Stimulated activated CD4-positive, alpha-beta T cell treated with anti-CD3 and anti-CD28 coated beads, Interleukin-1b, Interleukin-23, amount 100 ng/mL, for 1 hour (primary cell): ENCODE measurements at places on chromosomes 16 and 17.
A peak's percentile ranks its signal among the peaks of the same experiment; 100 is the strongest.

- no peak for DNase-seq
These were observed 131.3 kb downstream of the AIPL1 start for GRCh38 chr17:6303664-6304063.

DNA sequence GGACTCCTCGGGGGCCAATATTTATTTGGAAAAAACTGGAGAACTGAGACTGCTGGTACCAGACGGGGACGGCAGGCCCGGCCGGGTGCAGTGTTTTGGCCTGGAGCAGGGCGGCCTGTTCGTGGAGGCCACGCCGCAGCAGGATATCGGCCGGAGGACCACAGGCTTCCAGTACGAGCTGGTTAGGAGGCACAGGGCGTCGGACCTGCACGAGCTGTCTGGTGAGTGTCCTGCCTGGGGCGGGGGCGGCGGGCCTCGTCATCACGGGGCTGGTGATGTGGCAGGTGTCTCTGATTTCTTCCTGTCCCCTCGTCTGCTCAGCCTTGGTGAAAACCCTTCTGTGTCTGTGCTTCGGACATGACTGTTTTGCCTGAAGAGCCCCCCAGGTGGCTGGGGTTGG is 5.7 kb downstream of the METRNL start:
- DNase-seq: no peak

GRCh38 chr16:86072328-86073102 is 173.6 kb downstream of the IRF8 start:
- DNase-seq: no peak

DNA sequence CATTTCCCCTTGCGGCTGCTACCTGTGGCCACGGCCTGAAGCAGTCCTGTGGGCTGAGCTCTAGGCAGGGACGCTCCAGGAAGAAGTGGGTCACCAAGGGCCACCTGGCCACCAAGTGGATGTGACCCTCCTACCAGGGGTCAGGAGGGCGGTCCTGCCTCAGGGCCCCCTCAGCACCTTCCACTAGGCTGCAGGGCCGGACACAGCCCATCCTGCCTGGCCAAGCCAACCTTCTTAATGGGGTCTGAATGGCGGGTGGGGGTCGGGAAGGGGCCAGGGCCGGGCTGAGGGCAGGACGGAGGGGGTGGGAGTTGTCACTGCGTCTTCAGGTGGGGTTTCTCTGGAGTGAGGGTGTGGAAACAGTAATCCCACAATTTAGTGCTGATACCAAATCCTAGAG is 13.2 kb upstream of the MLKL start:
- no peak for DNase-seq

DNA sequence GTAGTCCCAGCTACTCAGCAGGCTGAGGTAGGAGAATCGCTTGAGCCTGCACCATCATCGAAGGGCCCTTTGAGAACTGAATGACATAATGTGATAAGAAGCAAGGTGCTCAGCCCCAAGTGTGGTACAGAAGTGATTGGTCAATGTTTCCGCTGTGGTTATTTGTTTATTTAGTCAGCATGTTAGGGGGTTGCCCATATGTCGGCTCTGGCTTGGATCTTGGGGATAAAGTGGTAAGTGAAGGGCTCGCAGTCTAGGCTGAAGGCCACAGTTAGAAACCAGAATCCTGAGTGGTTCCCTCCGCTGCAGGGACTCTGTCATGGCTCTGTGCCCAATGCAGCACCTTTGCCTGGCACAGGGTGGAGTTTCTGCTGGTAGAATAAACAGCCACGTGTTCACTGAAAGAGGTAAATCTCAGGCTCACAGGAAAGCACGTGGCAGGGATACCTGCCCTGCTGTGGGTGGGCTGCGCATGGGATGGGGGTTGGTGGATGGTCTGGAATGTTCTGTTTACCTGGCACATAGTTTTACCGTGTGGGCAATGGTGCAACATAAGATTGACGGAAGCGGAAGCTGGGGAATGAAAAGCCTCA is 35.4 kb downstream of the SYT17 start:
- no peak for DNase-seq

- DNase-seq: no peak
These were observed 543 bp downstream of the TMUB2 start for GRCh38 chr17:44187131-44187899.

GRCh38 chr16:7013990-7014389 is 318.7 kb upstream of the RBFOX1 start:
- no peak for DNase-seq

DNA sequence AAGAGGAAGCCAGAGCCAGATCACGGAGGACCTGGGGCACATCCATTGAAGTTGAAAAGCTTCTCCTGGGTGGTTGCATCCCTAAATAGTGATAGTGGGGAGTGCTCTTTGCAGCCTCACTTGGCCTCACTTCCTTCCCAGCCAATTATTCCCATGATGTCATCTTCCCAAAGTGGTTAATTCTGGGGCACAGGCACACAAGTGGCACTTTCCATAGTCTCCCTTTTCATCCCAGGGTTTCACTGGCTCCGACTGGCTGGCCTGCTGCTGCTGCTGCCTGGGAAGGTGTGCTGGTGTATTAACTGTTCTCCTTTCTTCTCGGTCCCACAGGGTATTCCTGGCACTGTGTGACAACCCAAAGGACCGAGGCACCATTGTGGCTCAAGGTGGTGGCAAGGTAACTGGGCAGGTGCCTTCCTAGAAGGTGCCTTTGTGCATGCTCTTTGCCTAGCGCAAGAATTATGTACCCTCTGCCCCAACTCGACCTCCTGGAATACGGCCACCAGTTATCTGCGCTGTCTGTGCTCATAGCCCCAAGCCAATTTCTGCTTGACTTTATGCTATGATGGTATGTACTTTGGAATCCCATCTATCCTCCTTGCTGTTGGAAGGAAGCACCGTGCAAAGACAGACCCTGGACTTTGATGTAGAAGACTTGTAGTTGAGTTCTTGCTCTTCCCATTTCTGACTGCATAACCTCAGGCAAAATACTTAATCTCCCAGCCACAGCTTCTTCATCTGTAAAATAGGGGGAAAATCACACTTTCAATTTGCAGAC is 18.4 kb downstream of the SLC35G3 start:
- DNase-seq: no peak

- no peak for DNase-seq
These were observed 336.2 kb downstream of the XYLT1 start for GRCh38 chr16:17134586-17134985.

- no peak for DNase-seq
These were observed 20.5 kb downstream of the SLC4A1 start for GRCh38 chr17:44247440-44247841.

- no peak for DNase-seq
These were observed at the start of gene GLTPD2 for GRCh38 chr17:4788807-4789700. TSS of gene GLTPD2 (plus strand) at chr17:4788964. CDS start at chr17:4789012, 48 bp downstream.

DNA sequence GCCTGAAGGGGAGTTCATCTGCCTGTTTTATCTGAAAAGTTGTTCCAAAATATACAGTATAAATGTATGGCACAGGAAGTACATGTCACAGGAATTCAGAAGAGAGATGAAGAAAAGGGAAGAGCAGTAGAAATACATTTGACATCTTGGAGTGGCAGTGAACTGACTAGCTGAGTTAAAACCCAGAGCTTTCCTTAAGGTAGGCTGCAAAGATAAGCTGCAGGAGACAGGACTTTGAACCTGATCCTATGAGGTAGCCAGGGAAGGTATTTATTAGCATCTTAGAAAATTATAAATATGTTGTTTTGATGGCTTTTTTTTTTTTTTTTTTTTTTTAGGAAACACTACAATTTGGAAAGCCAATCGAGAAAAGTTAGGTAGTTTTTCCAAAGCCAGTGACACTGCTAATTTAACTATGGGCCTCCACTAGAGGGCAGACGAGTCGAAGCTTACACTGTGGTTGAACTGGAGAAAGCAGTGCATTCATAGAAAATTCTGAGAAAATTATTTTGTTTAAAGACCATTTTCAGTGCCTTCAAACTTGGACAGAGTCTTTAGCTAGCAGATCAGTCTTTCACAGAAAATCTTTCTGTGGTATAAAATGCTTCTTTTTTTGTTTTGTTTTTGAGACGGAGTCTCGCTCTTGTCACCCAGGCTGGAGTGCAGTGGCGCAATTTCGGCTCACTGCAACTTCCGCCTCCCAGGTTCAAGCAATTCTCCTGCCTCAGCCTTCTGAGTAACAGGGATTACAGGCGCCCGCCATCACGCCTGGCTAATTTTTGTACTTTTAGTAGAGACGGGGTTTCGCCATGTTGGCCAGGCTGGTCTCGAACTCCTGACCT is 122.3 kb downstream of the SSH2 start:
- peak; percentile 34 for DNase-seq

DNA sequence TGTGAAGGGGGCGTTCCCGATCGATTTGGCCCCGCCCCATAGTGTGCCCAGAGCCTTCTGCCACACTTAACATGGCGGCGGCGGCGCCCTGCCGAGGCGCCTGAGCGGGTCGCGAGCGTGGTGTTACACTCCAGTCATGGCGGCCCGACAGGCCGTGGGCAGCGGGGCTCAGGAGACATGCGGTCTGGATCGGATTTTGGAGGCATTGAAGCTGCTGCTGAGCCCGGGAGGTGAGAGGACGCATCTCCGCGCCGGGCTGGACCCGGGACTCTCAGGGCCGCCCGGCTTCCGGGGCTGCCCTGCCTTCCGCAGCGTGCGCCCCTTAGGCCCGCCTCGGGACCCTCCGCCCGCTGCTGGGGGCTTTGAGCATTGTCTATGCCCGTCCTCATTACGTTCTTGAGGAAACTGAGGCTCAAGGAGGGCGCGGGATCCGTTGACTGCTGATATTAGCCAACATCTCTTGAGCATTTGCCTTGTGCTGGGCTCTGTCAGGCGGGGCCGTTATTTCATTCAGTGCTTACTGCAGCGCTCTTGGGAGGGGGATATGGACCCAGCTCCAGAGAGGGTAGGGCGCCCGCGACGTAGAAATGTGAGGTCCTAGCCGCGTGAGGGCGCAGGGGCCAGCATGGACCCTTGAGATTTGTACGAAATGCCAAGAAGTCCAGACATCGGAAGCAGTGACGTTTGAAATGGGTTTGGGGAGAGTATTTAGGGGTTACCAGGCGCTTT is at the start of gene TANGO6:
Gene TANGO6, plus strand, starts transcription at position 50 of the 729 bp plus-strand sequence. Its CDS starts 87 bp downstream, at position 137.
- peak; percentile 94 for DNase-seq

GRCh38 chr16:55047903-55048497 is 117.3 kb downstream of the IRX5 start:
- no peak for DNase-seq

DNA sequence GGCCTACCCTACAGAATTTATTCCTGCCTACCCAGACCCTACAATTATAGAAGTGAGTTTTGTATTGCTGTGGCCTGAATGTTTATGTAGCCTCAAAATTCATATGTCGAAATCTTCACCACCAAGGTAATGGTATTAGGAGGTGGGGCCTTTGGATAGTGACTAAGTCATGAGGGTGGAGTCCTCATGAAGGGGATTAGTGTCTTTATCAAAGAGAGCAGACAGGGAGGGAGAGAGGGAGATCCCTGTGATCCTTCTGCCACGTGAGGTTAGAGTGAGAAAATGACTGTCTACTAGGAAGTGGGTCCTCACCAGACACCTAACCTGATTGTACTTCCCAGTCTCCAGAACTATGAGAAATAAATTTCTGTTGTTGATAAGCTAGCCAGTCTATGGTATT is 981 bp upstream of the DUXB start:
- DNase-seq: no peak

GRCh38 chr17:700504-701094 is 14.0 kb downstream of the VPS53 start:
- no peak for DNase-seq

- no peak for DNase-seq
These were observed 2.0 kb downstream of the RHBDF2 start for GRCh38 chr17:76499267-76499667.

GRCh38 chr16:88744577-88745521 is 38.5 kb downstream of the CTU2 start:
- no peak for DNase-seq

GRCh38 chr17:27849474-27850185 is 43.5 kb downstream of the LYRM9 start:
- no peak for DNase-seq

- peak; percentile 43 for DNase-seq
These were observed 21.7 kb downstream of the ACSF3 start for GRCh38 chr16:89115216-89115861.

- DNase-seq: no peak
These were observed 2.0 kb upstream of the KRTAP2-1 start for GRCh38 chr17:41049110-41049509.

- no peak for DNase-seq
These were observed 8.1 kb upstream of the CBX2 start for GRCh38 chr17:79769570-79770506.

DNA sequence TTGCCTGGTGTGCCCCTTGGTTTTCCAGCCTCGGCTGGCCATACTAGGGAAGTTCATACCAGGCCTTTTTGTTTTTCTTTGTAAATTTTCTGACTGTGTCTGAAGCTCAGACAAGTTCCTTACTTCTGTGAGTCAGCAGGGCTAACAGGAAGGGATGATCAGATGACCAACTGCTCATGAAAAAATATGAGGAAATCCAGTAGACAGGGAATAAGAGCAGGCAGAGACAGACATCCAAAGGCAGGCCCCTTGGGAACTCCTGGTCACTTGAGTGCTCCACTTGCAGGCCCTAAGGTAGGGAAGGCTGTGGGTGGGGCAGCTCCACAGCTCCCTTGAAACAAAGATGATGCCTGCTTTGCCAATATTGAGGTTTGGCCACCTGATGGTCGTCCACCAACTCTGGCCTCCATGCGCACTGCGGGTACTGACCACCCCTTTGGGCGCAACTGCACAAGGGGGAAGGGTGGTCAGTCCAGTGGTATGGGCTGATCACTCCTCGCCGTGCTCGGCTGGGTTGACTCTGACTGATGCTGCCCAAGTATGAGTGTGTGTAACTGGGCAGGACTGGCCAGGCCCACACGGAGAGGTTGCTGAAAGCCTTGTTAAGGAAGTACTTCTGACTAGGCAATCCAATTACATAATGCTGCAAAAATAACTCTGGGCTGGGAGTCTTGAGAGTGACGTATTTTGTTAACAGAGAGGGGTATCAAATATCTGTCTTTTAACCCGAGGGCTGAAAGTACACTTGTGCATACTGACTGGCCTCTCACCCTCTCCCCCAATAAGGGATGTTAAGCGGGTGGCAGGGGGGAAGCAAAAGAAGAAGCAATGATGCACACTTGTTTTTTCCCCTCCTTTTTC is 20.8 kb upstream of the ZFHX3 start:
- DNase-seq: no peak

DNA sequence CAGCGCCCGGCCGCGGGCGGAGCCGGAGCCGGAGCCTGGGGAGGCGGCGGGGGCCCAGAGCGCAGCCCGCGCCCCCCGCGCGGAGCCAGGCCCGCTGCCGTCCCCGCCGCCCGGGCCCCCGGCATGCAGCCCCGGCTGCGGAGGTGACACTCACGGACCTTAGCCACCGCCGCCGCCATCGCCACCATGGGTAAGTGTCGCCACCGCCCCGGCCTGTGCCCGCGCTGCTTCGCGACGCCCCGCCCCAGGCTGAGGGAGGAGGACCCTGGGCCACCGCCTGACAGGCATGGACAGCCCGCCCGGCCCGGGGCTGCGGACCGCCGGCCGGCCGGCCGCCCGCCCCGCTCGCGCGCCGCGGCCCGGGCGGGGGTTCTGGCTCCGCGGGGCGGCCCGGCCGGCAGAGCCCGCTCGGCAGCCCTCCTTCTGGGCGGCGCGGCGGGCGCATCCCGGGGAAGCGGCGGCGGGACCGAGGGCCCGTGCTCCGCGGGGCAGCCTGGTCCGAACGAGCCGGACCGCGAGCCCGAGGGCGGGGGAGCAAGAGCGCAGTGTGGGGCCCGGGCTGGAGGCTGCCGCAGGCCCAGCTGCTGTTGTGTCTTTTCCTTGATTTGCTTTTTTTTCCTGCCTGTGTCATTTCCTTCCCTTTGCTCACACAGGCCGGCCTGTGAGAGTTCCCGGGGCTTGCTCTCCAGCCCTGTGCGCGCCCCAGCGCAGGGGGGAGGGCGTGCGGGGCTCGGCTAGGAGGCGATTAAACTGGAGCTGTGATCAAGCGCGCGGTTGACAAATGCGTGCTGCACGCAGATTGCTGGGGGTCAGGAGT is 565 bp downstream of the MAP3K3 start:
- no peak for DNase-seq

- DNase-seq: no peak
These were observed 40.5 kb downstream of the C16orf82 start for GRCh38 chr16:27107185-27107592.
